ENCODE measurements at places on chromosomes 1 and 21. TPM values are rescaled to one million over a fixed set of nuclear protein-coding genes. Genes with fewer than 3 reads are reported as not detected.
A peak's percentile ranks its signal among the peaks of the same experiment; 100 is the strongest.

- no peak for DNase-seq
- H3K4me3 ChIP-seq = no peak overlapping the region
- H3K27ac ChIP-seq = no peak overlapping the region
- no peaks in the 10 kb centered on the region for H3K36me3 ChIP-seq
These were observed 5.4 kb downstream of the BLACAT1 start for GRCh38 chr1:205450448-205450847.

DNA sequence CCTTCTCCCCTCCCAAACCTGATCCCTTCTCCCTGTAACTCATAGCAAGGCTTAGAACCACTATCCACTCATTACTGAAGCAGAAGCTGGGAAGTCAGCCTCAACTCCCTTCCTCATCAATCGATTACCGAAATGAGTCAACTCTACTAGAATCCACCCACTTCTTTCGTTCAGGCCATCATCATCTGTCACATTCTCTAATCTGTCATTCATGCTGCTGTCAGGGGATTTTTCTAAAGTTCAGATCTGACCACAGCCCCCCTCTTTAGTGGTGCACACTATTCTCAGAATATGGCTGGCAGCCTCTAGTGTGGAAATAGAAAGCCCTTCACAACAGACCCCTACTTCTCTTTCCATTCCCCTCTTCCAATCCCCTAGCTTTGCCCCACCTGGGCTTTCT lies 5.1 kb downstream of the NT5C1A start:
- no peak overlapping the region for H3K4me3 ChIP-seq
- no peaks in the 10 kb centered on the region for H3K36me3 ChIP-seq
- no peaks in the 10 kb centered on the region for H3K27me3 ChIP-seq
- DNase-seq = no peak
- H3K4me1 ChIP-seq = no peaks in the 10 kb centered on the region

GRCh38 chr1:232709386-232709785 lies 79.5 kb upstream of the SIPA1L2 start:
- H3K27ac ChIP-seq = no peak overlapping the region
- no peaks in the 10 kb centered on the region for H3K4me1 ChIP-seq
- no peaks in the 10 kb centered on the region for H3K27me3 ChIP-seq
- H3K4me3 ChIP-seq = no peak overlapping the region

DNA sequence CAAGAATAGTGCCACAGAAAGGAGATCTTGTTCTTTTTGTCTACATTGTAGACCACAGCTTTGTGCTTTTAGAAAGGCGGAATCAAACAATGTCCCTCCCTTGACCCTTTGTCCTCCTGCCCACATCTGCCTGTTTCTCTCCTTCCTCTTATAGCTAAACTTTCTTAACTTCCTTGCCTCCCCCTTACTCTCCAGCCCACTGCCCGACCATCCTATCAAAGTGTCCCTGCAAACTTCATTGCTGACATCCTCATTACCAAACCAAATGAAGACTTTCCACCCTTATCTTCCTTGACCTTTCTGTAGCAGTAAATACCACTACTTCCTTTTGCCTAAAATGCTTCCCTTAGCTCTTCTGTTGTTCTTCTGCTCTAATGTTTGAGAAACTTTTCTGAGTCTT lies 5.0 kb downstream of the SELP start:
- DNase-seq = no peak
- H3K36me3 ChIP-seq = no peaks in the 10 kb centered on the region
- no peak overlapping the region for H3K27ac ChIP-seq
- H3K4me3 ChIP-seq = no peak overlapping the region

DNA sequence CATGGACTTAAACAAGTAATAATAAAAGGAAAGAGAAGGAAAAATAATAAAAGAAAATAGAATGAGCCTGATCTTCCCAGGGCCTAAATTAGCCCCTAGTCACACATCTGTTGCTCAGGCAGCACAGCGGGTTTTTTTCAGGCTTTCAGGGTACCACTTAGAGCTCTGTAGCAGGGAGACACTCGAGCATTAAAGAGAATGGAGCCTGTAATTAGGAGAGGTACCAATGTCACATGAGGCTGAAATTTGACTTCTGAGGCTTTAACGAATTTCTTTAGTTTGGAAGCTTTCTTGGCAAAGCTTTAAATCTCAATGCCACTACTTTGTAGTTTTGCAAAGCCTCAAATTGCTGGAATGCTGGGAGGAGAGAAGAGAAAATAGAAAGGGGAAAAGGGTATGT lies 116.3 kb downstream of the AK5 start:
- no peak for DNase-seq
- H3K27ac ChIP-seq = no peak overlapping the region
- H3K27me3 ChIP-seq = no peaks in the 10 kb centered on the region
- H3K4me1 ChIP-seq = no peaks in the 10 kb centered on the region
- no peaks in the 10 kb centered on the region for H3K36me3 ChIP-seq

DNA sequence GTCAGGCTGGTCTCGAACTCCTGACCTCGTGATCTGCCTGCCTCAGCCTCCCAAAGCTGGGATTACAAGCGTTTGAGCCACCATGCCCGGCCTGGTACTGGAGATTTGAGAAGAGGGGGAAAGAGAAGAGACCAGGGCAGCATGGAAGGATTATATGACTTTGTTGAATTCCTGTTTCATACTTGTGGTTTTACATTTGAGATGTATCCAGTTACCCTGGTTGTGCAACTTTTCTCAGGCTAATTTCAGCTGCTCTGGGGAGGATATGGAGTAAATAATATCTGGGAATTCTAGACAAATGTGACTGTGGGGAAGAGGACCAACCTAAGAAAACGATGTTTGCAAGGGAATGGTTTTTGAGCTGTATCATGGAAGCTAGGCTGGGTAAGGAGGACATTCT lies 89.5 kb upstream of the GREM2 start:
- no peak overlapping the region for H3K27ac ChIP-seq
- no peaks in the 10 kb centered on the region for H3K36me3 ChIP-seq
- H3K4me3 ChIP-seq = no peak overlapping the region
- DNase-seq = no peak

GRCh38 chr1:106568201-106568974 lies 488.1 kb upstream of the PRMT6 start:
- H3K27ac ChIP-seq = no peak overlapping the region
- H3K27me3 ChIP-seq = no peaks in the 10 kb centered on the region
- H3K4me1 ChIP-seq = no peaks in the 10 kb centered on the region
- H3K4me3 ChIP-seq = no peak overlapping the region
- no peaks in the 10 kb centered on the region for H3K36me3 ChIP-seq

GRCh38 chr1:178077917-178078316 lies 16.0 kb upstream of the RASAL2 start:
- H3K27me3 ChIP-seq = no peaks in the 10 kb centered on the region
- H3K4me1 ChIP-seq = no peaks in the 10 kb centered on the region
- no peak overlapping the region for H3K4me3 ChIP-seq
- H3K36me3 ChIP-seq = no peaks in the 10 kb centered on the region
- H3K27ac ChIP-seq = no peak overlapping the region

DNA sequence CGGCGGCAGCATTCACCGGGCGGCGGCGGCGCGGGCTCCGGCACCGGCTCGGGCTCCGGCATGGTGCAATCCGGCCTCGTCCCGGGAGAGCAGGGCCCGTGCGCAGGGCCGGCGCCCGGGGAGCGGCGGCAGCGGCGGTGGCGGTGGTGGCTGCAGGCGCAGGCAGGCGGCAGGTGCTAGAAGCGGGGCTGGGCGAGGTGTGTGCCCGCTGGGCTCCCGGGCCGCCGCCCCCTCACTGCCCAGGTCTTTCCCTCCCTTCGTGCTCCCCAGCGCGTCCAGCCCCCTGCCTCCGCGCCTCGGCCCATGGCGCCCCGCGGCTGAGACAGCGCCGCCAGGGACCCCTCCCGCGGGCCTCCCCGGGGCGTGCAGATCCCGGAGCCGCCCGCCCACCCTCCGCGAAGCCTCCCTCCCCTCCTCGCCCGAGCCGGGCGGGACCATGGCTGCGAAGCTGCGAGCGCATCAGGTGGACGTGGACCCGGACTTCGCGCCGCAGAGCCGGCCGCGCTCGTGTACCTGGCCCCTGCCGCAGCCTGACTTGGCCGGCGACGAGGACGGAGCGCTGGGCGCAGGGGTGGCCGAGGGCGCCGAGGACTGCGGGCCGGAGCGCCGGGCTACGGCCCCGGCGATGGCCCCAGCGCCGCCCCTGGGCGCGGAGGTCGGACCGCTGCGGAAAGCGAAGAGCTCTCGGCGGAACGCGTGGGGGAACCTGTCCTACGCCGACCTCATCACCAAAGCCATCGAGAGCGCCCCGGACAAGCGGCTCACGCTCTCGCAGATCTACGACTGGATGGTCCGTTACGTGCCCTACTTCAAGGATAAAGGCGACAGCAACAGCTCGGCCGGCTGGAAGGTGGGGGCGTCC lies 492 bp downstream of the FOXO6 start:
- H3K27ac ChIP-seq = peak overlapping the region; percentile 22
- H3K4me1 ChIP-seq = peaks cover 9% of the 10 kb centered on the region
- DNase-seq = no peak

The NME7 gene
- total RNA-seq = 18.4 TPM

- peaks cover 6% of the 10 kb centered on the region for H3K4me1 ChIP-seq
- H3K27me3 ChIP-seq = no peaks in the 10 kb centered on the region
- H3K4me3 ChIP-seq = peak overlapping the region; percentile 9
These were observed 109.9 kb downstream of the GALNT2 start for GRCh38 chr1:230176871-230177411.

GRCh38 chr1:16248603-16249516 lies 11.9 kb upstream of the CPLANE2 start:
- peak overlapping the region; percentile 38 for H3K27ac ChIP-seq
- peaks cover 30% of the 10 kb centered on the region for H3K4me1 ChIP-seq
- H3K4me3 ChIP-seq = no peak overlapping the region

- peaks cover 2% of the 10 kb centered on the region for H3K4me1 ChIP-seq
- DNase-seq = no peak
- H3K27ac ChIP-seq = no peak overlapping the region
- no peaks in the 10 kb centered on the region for H3K27me3 ChIP-seq
These were observed 1.4 kb downstream of the CDA start for GRCh38 chr1:20590306-20590777.

The SPEN gene
- total RNA-seq = 70.8 TPM

DNA sequence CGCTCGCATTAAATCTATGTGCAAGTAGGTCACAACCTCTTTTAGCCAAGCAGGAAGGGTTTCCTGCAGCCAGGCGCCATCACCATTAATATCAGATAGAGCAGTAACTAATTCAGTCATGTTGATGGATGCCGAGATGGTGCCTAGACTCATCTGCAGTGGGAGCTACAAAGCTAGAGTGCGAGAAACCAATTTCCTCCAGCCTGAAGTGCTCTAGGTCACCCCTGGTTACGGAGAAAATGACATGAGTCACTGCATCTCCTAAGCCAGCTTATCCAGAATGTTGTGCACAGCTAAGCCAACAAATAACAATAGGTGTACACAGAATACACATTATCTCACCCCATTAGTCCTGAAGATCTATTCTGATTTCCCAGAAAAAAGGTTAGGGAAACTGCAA lies 36.0 kb downstream of the OVAAL start:
- no peak overlapping the region for H3K4me3 ChIP-seq
- no peak for DNase-seq
- no peaks in the 10 kb centered on the region for H3K27me3 ChIP-seq
- no peaks in the 10 kb centered on the region for H3K4me1 ChIP-seq

The CD52 gene
- 6.2 TPM for total RNA-seq

The AGTRAP gene
- total RNA-seq = 31.1 TPM

DNA sequence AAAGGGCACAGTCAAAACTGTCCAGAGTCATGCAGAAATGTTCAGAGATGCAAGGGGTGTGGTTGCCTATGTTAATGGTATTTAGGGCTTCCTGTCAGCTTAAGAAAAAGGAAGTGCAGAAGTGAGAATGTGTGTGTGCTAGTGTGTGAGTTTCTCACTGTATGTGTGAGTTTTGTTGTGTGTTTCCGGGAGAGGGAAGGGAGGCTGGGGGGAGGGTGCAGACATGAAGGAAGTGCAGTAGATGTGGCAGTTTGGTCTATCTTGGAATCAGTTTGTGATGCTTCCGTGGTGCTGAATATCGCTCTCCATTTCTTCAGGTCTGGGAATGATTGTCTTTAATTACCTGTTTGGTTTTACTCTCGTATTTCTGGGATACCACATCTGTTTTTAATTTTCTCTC lies 16.5 kb upstream of the ATP6V1G3 start:
- H3K27me3 ChIP-seq = no peaks in the 10 kb centered on the region
- DNase-seq = no peak
- no peak overlapping the region for H3K27ac ChIP-seq
- no peak overlapping the region for H3K4me3 ChIP-seq
- H3K36me3 ChIP-seq = no peaks in the 10 kb centered on the region
- no peaks in the 10 kb centered on the region for H3K4me1 ChIP-seq

- DNase-seq = no peak
- H3K27me3 ChIP-seq = no peaks in the 10 kb centered on the region
- H3K4me3 ChIP-seq = no peak overlapping the region
- H3K36me3 ChIP-seq = no peaks in the 10 kb centered on the region
- no peak overlapping the region for H3K27ac ChIP-seq
These were observed 90.7 kb upstream of the DUSP10 start for GRCh38 chr1:221832617-221833016.

The TRIM63 gene
- not detected for total RNA-seq

The WDR64 gene
- not detected for total RNA-seq

The PACC1 gene
- 3.6 TPM for total RNA-seq

DNA sequence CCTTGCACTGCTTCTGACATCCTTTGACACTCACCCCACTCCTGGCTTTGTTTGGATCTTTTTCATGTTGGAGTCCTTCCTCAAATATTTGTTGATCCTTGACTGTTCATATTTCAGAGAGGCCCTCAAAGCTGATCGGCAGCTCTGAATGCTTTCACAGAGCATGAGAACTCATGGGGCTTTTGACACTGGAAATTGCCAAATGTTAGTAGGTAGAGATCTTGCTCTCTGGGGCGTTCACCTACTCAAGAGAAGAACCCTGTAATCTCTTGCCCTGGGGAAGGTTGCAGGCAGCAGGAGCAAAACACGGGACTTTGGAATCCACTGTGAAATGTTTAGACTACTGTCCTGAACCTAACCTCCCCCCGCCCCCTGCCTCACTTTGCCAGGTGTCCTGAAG lies 67.4 kb upstream of the STUM start:
- no peaks in the 10 kb centered on the region for H3K27me3 ChIP-seq
- no peak overlapping the region for H3K27ac ChIP-seq
- H3K4me1 ChIP-seq = no peaks in the 10 kb centered on the region

DNA sequence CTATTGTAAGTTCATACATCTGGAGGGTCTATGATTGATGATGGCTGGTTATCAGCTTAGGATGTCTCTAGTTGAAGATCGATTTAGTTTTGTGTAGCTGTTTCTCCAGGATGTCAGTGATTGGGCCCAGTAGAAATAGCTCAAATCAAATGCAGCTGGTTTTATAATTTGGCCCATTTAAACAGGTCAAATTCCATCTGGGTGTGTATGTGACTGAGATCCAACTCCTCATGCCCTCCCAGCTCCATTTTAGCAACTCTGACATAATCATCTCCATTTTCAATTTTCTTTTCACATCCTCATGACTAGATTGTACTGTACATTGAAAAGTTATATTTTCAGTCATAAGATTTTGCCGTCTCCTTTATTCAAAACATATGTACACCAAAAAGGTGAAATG lies 99.2 kb downstream of the TPR start:
- no peak overlapping the region for H3K4me3 ChIP-seq
- H3K27me3 ChIP-seq = no peaks in the 10 kb centered on the region
- H3K36me3 ChIP-seq = no peaks in the 10 kb centered on the region
- no peak overlapping the region for H3K27ac ChIP-seq
- DNase-seq = no peak
- no peaks in the 10 kb centered on the region for H3K4me1 ChIP-seq

Measured in ovary (tissue), 10 donors.